IPS DF 6.9 (cell line): ENCODE measurements at places on chromosomes 12 and 14.

GRCh38 chr14:72128629-72129028 is 196.4 kb downstream of the RGS6 start:
- DNase-seq: no peak

DNA sequence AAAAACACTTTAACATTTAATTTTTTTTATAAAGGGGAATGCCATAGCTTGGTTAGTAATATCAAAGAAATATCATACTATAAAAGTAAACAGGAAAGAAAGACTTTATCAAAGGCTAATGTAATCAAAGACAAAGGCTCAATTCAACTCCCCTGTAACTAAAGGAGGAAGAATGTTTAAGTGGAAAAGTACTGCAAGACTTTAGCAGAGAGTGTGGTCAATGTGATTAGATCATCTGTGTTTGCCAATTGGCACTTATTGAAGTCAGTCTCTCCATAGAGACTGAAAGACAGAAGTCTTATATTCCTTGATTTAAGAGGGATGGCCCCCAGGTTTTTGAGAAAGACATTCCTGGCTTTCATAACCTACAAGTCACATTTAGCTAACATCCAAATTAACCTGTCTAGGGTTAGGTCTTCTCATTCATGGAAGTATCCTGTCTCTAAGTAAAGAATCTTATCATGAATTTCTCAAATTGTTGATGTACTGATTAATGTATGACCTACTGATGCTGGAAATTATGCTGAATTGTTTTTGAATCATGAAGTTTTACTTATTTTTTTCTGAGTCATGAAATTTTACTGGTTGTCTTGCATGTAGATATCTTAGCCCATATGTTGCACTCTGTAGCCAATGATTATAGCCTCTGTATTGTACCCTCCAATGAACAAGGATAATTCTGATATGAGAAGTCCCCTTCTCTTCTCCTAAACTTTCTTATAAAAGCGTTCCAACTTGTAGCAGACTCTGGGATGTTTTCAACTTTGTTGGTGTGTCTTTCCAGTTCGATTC is 65.4 kb downstream of the ATXN7L3B start:
- no peak for DNase-seq

DNA sequence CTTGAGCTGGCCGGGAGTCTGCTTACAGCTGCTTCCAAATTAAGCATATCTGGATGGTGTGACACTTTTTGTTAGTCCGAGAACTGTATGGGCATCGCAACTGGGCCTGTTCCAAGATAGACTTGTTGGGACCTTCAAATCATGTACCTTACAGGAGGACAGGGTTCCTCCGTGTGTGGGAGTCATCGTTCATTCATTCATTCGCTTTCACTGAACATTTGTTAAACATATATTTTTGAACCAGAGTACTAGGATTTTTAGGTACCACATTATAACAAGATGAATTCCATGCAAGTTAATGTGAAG is 387 bp upstream of the IPO8 start:
- DNase-seq: no peak

- DNase-seq: no peak
Measured at GRCh38 chr12:30905463-30906009, 21.0 kb upstream of the TSPAN11 start.

- no peak for DNase-seq
Measured at GRCh38 chr12:62933220-62933601, 1.7 kb downstream of the PPM1H start.

- DNase-seq: no peak
Measured at GRCh38 chr12:90216020-90216552, 507.4 kb upstream of the ATP2B1 start.

- DNase-seq: no peak
Measured at GRCh38 chr14:35213143-35213788, 78.9 kb upstream of the PSMA6 start.

DNA sequence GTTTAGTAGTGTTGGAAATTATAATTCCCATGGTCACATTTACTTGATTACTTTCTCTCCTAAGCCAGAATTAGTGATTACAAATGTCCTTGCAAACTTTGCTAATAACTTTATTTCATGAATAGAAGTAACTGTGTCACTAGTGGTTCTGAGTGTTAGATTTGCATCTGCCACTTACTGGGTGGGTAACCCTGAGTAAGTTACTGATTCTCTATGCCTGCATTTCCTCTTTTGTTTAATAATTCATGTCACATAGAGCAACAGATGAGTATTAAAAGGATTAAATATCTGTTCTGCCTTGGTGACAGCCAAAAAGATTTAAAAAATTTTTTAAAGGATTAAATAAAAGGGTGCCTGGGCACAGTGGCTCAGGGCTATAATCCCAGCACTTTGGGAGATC is 78.6 kb downstream of the BHLHE41 start:
- DNase-seq: no peak

GRCh38 chr14:23550131-23550811 is 1.3 kb downstream of the ZFHX2 start:
- DNase-seq: no peak

GRCh38 chr12:11811008-11811407 is 161.5 kb downstream of the ETV6 start:
- no peak for DNase-seq

DNA sequence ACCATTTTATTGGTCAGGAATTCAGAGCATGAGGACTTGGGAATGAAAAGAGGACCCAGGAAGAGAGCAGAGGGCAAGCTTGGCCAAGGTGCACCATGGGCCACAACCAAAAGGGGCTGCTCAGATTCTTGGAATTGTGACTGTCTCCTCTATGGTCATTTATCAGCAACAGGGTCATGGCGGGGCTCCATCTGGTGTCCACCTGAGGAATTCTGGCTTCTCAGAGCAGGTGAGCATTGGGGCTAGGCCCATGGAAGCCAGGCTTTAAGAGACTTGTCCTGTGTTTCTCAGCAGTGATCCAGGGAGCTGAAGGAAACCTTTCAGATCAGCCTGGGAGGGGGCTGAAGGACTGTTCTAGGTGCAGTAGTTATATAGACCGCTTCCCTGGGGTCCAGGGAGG is 2.6 kb upstream of the RIN3 start:
- no peak for DNase-seq

GRCh38 chr14:102196039-102196901 is 56.6 kb downstream of the WDR20 start:
- no peak for DNase-seq

DNA sequence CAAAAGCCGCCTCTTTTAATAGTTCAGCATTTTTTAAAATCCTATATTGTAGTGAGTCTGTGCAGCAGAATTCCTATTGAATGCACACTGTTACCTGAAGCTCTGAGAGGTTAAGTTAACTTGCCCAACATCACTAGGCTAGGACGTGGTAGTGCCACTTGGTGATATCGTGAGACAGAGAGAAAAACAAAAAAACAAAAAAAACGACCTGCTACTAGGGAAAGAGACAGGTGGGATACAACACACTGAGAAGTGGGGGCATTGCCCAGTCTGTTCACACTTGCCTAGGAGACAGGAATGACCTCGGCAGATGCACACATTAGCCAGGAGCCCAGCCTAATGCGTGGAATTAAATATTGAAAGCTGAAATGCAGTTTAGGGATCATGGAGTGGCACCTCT is 129.7 kb upstream of the CCND2 start:
- no peak for DNase-seq
